ENCODE measurements at places on chromosomes 3 and 15. TPM values are rescaled to one million over a fixed set of nuclear protein-coding genes. Genes with fewer than 3 reads are reported as not detected.

GRCh38 chr3:195717852-195718476 is 2.8 kb upstream of the MUC20 start:
- DNase-seq, result no peak

ZIC4 gene
- 0.06 TPM for polyA plus RNA-seq

DNA sequence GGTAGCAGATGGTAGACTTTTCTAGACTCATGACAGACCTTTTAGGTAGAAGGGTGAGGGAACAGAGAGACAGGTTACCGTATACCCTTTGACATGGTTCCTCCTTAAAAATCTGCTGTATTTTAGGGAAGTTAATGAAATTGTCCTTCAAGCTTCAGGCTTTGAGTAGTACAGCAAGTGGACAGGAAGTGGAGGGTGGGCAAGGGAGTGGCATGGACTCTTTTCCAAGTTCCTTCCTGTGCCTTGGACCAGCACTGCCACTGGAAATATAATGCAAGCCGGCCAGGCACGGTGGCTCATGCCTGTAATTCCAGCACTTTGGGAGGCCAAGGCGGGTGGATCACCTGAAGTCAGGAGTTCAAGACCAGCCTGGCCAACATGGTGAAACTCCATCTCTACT is 156.1 kb upstream of the LRRFIP2 start:
- DNase-seq, result no peak

- DNase-seq, result no peak
Observed at GRCh38 chr3:152076148-152076547, 192.6 kb upstream of the MBNL1 start.

GPR171 gene
- 0.36 TPM for polyA plus RNA-seq

GRCh38 chr15:73345658-73346057 is 23.1 kb downstream of the HCN4 start:
- DNase-seq, result no peak

DNA sequence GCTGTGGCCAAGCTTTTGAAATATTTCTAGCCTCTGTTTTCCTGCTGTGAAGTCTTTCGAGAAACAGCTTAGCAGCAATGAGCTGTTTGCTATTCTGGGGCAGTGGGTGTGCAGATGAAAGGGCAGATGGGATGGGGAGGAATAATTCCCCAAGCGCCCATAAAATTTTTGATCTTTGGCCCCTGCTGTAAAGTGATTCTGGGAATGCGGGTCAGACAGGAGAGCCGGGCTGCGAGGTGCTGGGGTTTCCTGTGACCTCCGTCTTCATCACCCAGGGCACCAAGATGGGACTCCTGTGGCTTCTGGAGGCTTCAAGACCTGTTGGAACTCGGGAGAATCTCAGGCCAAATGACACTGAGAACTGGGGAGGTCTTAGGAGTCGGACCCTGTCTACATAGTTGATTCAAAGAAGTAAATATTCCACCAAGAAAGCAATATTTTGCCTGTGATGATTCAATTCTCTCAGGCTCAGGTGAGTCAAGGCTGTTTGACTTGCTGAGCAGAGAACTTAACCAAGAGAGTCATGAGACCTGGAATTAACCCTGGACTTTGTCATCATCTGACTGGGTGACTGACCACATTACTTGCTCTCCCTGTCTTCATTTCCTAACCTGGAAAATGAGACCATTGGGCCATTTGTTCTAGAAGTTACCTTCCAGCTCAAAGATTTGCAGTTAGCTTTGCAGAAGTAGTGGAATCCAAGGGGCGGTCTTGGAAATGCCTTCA is 86.4 kb downstream of the POLR2M start:
- DNase-seq, result no peak

GRCh38 chr3:87090631-87091030 is 99.7 kb upstream of the VGLL3 start:
- DNase-seq, result no peak

RASL12 gene
- 8.4 TPM for polyA plus RNA-seq

RCCD1 gene
- 18.9 TPM for polyA plus RNA-seq

DNA sequence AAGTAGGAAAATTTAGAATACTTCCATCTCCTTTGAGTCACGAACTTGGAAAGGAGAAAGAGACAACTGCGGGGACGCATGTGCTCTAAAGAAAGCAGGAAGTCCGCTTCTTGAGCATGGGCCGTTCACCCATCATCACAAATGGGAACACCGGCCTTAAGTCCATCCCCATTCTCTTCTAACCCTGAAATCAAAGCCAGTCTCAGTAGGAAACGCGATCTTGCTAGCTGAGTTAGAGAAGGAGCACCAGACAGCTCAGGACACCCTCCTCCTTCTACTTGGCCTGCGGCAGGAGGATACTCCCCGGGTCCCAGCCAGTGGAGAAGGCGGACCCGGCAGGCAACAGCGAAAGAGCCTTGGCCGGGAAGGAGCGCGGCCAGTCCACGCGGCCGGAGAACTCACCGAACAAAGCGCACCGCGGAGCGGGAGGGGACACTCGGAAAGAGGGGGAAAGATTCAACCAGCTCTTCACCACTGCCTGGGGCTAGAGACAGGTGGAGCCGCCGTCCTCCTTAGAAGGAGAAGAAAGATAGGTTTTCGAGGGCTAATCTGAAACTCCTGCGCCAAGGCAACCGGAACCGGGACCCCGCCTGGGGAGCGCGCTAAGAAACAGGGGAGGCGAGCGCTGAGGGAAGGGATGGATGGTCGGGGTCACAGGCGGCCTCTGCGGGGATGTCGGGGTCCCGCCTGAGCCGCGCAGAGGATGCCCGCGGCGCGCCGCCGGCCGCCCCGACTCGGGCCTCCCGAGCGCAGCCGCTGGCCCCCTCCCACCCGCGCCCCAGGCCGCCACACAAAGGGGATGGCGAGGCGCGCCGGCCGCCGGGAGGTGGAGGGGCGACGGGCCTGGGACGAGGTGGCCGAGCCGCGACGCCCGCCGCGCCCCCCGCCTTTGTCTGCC is 818 bp downstream of the SLC4A7 start:
- peak; percentile 48 for DNase-seq

EFL1 gene
- 19.3 TPM for polyA plus RNA-seq

- no peak for DNase-seq
Observed at GRCh38 chr15:97977734-97978133, 17.2 kb downstream of the ARRDC4 start.

TGM5 gene
- not detected for polyA plus RNA-seq

TRPM1 gene
- 0.37 TPM for polyA plus RNA-seq

DNA sequence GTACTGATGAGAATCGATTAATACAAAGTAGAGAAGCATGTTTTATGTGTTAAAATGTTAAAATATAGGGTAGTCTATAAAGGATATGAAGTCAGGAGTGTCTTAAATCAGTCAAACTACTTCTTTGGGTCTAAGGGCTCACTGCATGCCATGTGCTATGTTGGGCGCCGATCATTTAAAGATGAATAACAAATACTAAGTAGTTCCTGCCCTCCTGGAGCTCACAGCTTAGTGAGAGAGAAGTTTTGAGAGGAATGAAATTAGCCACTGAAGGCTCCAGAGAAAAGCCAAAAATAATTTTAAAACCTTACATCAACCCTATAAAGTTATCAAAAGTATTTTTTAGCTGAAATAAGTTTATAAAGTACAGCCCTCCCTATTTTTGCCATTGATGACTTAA is 44.5 kb downstream of the BLM start:
- DNase-seq, result no peak

KNG1 gene
- 74.3 TPM for polyA plus RNA-seq

All from renal cortex interstitium (tissue), 15 donors.